ENCODE measurements at places on chromosomes 7 and 10. TPM values are rescaled to one million over a fixed set of nuclear protein-coding genes. Genes with fewer than 3 reads are reported as not detected.

Gene ANKRD2
- total RNA-seq = 1.4 TPM

Gene ADAM22
- total RNA-seq = 0.07 TPM

Gene TMEM270
- total RNA-seq = not detected

Gene LRRC18
- not detected for total RNA-seq

Gene RBP3
- total RNA-seq = not detected

Gene FEZF1
- not detected for total RNA-seq

Gene PNLIPRP3
- 13.5 TPM for total RNA-seq

Gene CROT
- total RNA-seq = 17.3 TPM

Gene FRMD4A
- 4.9 TPM for total RNA-seq

Gene C10orf105
- 0.14 TPM for total RNA-seq

Gene RNF133
- total RNA-seq = not detected

Gene HOXA3
- not detected for total RNA-seq

Gene ANKRD30A
- not detected for total RNA-seq

Gene ORAI2
- total RNA-seq = 8.0 TPM

Gene CFAP46
- total RNA-seq = 0.79 TPM

Gene CALML3
- 7.7 TPM for total RNA-seq

Gene CNPY1
- total RNA-seq = not detected

Gene BAMBI
- 3.4 TPM for total RNA-seq

Gene ATOH7
- total RNA-seq = not detected

Gene OPTN
- 39.3 TPM for total RNA-seq

Gene CH25H
- not detected for total RNA-seq

Gene SPDYE5
- not detected for total RNA-seq

Gene EPHA1
- total RNA-seq = 87.5 TPM

Gene FAM25G
- 5.3 TPM for total RNA-seq

Gene OR6V1
- total RNA-seq = not detected

Gene LDB3
- not detected for total RNA-seq

Gene LRCH4
- 41.6 TPM for total RNA-seq

Gene SLC25A28
- 12.8 TPM for total RNA-seq

Gene UPK3BL2
- total RNA-seq = 157 TPM

All from airway epithelial cell (primary cell).